ENCODE measurements at places on chromosomes 3 and 15.

DNA sequence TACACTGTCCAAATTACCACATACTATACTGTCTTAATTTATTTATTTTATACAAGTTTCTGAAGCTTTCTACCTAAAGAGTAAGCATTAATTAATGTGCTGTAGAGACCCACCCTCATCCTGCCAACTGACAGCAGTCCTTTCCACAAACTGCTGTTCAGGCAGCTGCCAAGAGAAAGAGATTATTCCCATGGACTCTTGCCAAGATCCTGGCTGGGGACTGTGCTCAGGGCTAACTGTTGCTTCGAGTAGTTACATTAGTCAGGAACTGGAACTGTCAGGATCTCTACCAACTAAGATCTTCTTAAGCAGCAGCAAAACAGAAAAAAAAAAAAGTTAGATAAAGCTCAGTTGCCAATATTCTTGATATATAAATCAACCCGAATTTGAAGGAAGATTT is 398.8 kb downstream of the MECOM start:
- DNase-seq, result peak; percentile 47

DNA sequence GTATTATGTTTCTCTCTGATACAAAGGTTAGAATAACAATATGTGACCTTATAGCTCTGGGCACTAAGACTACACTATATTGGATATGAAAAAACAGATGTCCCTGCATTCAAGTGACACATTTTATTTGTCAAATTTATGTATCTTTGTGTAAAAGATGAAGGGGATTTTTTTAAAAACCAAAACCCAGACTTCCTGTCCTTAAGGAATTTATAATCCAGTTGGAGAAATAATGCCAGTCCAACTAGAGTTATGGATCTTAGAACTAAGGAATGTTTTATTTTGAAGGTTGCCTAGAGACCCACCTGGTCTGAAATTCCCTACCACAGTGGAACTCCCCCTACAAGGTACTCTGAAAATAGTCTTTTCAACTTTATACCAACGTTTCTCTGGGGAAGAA is 33.3 kb upstream of the PIK3CB start:
- no peak for DNase-seq

- no peak for DNase-seq
Observed at GRCh38 chr3:99928771-99929744, 111.4 kb downstream of the CMSS1 start.

DNA sequence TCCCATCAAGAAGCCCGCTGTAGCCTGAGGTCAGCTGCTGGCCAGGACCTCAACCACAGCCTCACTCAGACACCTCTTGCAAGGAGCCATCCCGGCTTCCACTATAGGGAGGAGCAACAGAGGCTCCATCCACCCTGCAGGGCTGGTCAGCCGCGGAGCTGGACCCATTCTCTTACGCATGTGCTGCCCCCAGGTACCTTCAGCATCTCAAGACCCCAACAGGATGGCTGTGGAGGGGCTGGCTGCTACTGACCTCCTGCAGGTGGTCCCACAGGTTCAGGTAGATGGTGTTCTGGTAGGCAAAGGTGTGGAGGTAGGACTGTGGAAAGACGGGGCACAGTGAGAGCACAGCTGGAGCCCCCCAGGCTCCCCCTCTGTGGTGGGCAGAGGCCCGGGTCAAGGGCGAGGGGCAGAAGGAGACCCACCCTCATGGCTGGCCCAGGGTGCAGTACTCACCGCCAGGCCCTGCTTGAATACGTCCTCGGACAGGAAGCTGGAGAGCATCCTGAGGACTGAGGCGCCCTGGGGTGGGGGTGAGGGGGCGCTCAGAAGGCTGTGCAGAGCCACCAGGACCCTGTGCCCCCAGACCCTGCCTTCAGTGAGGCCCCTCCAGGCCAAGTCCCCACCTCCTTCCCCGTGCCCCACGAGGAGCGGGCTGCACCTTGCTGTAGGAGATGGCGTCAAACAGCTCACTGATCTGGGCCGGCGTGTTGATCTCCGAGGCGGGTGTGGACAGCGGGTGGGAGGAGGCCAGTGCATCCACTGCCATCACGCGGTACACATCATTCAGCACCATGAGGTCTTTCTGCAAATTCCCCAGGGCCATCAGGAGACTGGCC is 11.4 kb downstream of the ANPEP start:
- no peak for DNase-seq

- no peak for DNase-seq
Observed at GRCh38 chr15:73996939-73997338, 2.4 kb downstream of the PML start.

DNA sequence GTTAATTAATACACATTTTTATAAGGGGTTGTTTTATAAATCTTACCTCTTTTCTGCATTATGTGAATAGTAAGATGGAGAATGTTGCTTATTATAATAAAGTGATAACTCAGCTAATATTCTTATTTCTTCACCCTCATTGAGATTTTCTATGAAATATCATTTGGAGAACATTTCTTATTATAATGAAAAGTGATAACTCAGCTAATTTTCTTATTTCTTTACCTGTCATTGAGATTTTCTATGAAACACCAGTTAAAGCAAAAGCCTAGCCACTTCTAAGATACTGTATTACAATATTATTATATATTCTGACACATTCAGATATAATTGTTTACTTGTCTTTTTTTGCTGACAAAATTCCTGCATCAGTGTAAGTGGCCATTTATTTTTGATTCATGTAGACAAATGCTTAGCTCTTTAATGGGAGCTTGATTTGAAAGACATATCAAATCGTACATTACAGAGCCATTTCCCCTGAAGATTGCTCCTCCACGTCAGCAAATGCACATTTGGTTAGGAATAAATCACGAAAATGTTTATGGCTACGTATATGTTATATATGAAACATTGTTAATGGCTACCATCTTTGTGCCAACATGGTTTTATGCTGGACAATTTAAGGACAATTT is 427.5 kb downstream of the CHL1 start:
- DNase-seq, result no peak

- no peak for DNase-seq
Observed at GRCh38 chr15:79858469-79858868, 38.3 kb downstream of the MTHFS start.

- DNase-seq, result no peak
Observed at GRCh38 chr15:50190723-50191122, 8.7 kb downstream of the SLC27A2 start.

GRCh38 chr3:45640091-45640507 is 45.5 kb downstream of the LIMD1 start:
- no peak for DNase-seq

DNA sequence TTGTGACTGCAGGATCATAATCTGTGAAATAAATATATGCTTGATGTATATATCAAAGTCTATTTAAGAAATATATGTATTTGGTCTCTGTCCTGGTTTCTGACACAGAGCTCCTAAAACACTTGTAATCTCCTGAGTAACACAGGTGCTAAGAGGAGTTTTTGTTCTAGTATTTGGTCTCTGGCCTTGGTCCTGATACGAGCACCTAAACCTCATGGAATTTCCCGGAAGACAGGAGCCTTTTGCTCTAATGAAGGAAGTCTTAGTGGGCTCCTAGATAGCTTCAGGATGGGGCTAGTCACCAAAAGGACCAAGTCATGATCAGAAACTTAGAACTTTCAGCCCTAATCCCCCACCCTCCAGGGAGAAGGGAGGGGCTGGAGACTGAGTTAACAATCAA is 19.2 kb upstream of the MUSTN1 start:
- DNase-seq, result no peak

DNA sequence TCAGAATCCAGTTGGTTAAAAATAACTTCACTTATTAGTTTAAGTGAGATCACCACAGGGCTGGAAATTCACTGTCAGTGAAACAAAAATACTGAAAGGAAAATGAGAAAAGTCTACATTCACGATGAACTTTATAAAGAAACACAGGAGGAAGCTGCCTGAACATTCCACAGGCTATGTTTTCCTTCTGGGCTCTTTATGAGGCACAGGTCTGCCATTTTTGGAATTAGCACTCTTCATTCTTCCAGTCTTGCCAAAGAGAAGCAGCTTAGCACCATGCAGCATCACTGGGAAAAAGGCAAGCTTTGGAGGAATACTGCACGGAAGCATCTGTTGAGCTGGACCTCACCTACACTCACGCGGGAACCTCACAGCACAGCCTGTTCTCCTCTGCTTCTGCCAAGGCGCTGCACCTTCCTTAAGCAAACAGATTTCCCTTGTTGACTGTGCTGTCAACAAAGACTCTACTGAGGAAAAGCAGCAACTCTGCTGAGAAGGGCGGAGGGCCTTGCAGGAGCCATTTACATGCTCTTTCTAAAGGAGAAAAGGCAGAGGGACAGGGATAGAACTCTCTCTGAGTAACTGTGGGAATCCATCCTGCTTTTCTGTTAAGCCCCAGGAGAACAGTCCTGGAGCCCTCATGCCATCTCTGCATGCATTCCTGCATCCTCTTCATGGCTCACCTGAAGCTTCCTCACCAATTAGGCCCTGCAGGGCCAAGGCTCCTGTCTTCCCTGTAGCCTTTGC is 15.7 kb downstream of the SUSD5 start:
- no peak for DNase-seq

GRCh38 chr15:88912500-88912921 is 668 bp downstream of the MFGE8 start:
- DNase-seq, result no peak

DNA sequence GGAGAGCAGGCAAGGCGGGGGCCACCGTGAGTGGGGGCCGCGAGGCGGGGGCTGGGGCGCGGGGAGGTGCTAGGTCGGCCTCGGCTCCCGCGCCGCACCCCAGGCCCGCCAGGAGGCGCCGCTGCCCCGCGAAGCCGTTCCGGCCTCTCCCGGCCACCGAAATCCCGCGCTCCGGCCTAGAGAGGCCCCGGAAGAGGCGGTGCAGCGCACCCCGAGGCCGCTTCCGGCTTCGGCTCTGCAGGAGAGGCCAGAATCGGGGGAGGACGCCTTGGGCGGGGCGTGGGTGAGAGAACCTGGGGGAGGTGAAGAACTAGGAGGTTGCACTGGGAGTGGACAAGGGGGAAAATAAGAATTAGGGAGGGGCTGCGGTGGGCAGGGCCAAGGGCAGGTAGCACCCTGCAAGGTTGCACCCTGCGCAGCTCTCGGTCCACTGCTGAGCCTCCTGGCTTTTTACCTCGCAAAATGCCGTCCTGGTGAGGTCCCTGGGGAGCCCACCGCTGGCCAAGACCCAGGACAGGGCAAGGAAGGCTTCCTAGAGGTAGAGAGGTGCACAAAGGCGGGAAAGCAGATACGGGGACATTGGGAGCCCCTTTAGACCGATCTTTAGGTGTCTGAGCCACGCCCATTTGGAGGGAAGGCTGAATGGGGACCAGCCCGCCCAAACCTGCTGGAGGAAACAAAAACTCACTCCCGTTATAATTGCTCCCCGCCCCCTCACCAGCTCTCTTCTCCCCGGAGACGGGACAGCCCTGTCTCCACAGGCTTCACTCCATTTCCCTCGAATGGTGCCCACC is 8.4 kb upstream of the GNAI2 start:
- DNase-seq, result peak; percentile 89

DNA sequence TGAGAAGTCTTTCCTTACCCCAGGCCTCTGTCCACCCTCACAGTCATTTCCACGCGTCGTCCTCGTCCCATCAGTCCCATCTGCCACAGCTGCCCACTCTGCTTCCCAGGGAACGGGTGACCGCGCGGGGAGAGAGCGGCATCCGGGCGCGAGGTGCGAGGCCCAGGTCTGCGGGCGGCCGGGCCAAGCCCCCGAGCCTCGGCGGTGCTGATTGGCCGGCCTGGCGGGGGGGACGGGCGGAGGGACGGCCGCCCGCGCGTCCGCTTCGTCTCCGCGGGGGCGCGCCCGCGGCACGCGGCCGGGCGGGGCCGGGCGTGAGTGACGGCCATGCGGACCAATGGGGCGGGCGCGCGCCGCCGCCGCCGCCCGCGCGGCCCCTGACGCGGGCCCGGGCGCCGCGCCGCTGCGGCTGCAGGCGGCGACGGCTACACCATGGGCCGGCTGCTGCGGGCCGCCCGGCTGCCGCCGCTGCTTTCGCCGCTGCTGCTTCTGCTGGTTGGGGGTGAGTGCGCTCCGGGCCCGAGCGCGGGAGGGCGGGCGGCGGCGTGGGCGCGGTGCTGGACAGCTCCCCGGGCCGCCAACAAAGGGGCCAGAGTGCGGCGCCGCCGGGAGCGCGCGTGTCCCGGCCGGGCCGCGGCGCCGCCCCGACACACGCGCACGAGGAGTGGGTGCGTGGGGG is at the start of gene PODXL2:
TSS of gene PODXL2 (plus strand) at position 398 of the 679 bp plus-strand sequence. CDS start at position 433, 35 bp downstream.
- peak; percentile 93 for DNase-seq

DNA sequence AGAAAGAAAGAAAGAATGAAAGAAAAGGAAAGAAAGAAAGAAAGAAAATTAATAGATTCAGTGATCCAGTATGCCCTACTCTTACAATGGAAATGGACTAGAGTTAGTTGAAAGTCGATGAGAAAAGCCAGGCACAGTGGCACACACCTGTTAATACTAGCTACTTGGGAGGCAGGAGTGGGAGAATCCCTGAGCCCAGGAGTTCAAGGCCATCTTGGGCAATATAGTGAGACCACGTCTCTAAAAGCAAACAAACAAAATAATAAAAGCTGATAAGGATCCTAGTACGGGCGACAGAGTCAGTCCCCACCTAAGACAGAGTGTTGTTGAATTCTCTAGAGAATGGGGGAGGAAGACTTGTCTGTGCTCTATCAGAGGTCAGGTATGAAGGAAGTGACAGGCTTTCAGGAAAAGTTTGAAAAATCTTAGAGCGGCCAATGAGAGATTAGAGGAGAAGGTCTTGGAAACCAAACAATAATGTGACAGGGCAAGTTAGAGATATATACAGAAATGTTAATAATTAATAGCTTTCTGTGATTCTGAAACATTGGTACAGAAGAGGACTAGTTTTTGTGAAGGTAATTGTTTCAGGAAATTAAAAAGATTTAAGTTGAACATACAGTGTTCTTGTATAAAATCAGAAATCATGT is 117.9 kb upstream of the PTX3 start:
- no peak for DNase-seq

GRCh38 chr3:127799476-127800222 is 22.7 kb downstream of the MGLL start:
- DNase-seq, result no peak

- no peak for DNase-seq
Observed at GRCh38 chr15:33679061-33679460, 289.2 kb upstream of the CHRM5 start.

DNA sequence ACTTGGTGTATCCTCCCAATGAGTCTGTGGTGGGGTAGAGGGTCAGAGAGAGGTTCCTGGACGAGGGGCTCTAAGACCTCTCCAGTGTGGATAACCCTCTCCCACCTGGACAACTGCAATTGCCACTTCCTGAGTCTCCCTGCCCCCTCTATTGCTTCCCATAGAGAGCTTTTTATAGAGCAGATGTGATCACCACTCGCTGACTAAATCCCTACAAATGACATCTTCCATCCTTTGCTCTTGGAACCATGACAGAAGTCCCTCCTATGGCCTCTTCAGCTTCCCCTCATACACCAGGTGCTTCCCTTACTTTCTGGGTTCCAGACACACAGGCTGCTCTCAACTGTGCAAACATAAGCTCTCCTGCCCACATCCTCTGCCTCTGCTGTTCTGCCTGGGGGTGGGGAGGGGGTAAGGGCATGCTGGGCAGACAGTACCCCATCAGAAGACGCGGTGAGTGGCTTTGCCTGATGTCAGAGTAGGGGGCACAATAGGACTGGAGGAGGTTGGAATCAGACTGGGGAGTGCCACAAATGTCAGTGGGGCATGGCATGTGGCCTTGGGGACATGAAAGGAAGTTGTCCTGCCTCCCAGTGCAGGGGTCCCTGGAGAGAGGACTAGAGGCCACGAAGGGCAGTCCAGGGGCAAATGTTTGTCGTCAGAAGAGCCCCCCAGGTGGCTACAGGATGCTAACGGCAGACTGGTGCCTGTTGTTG is 15.2 kb downstream of the ITIH3 start:
- no peak for DNase-seq

Measured in HEK293T (cell line).